AG04449 (cell line): ENCODE measurements at places on chromosomes 3 and 15.

DNA sequence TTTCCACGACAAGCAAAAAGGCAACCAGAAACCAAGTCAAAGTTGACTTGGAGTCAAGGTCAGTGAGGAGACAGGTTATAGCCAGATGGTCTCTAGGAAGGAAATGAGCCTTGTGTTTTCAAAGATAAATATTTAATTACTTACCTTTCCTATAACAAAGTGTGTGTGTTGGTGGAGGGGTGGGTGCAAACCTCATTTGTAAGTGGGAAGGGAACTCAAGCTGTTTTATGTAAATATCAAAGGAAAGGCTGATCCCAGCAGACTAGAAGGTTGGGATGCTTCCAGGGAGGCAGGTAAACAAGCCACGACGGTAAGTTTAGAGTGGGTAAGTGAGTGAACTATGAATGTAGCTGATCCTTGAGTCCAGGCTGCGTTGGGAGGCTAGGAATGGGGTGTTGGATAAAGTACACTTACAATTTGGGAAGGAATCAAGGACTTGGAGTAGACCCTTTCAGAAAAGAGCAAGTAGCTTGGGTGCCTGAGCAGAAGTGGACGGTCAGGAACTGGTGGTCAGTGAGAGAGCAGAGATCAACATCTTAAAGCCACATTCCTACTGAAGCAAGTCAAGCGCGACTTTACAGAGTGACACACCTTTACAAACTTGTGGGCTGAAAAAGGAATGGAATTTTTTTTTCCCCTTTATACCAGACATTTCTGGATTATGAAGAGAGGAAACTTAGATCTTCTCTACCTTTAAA lies 82.0 kb upstream of the TBL1XR1 start:
- no peak for DNase-seq

DNA sequence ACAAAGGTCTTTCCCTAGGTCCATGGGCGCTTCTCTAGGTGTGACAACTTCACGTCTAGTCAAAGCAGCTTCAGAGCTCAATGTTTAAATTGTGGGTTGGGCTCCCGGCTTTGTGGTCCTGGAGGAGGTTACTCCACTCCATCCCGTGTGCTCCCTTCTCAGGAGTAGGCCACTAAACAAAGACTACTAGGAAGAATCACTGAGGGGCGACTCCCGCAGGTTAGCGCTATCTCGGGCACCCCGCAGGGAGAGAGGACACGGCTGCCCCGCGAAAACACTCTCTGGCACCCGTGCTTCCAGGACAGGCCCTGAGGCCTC lies 500 bp downstream of the PARP6 start:
- DNase-seq = no peak

- no peak for DNase-seq
Measured at GRCh38 chr3:15578289-15578867, 23.0 kb downstream of the HACL1 start.

DNA sequence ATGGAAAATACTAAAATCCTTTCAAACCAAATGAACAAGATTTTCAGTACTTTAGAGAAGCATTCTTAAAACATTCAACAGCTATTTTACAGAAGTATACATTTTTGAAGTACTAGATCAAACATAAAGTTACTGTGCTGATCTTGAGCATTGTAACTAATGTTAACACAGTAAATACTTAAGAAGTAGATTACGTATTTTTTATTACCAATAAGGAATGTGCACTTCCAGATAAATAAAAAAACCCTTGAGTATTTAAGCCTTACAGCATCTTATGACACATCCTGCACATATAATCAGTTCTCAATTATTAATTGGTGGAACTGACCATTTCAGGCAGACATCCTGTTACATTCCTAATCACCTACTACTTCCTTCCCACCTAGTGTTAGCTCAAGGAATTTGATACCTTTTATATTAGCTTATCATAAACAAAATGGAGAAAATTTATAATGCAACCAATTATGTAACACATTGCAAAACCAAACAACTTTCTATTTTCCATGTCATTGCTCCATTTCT lies 32.8 kb downstream of the COPS2 start:
- no peak for DNase-seq

- DNase-seq = no peak
Measured at GRCh38 chr3:171347301-171348039, 112.7 kb downstream of the TNIK start.

- peak; percentile 44 for DNase-seq
Measured at GRCh38 chr15:39682366-39682765, 100.3 kb downstream of the FSIP1 start.

GRCh38 chr3:50162034-50162883 lies 7.1 kb downstream of the SEMA3F start:
- DNase-seq = no peak

DNA sequence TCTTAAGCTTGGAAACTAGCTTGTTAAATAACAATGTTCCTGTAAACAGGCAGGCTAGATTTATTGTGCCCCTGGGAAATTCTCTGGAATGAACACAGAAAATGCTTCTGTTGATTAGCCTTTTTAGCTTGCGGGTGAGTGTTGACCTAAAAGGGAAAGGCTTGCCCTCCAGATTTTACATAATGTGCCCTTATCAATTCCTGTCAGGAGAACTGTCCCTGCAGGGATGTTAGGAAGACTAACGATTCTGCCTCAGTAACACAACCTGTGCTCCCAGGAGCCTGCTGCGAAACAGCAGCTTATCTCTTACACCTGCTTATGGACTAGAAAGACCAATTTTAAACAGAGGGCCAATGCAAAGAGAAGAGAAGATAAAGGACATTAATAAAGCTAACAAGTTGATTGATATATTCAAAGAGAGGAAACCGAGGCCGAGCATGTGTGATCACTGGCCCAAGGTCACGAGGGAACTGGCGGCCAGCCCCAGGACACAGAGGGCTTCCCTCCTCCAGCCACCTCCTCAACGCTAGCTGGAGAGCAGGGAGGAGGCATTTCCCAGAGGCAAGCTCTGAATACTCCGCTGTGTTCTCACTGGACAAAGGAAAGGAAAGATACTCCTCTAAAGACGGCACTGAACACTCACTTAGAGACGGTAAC lies 48.4 kb upstream of the TJP1 start:
- no peak for DNase-seq

DNA sequence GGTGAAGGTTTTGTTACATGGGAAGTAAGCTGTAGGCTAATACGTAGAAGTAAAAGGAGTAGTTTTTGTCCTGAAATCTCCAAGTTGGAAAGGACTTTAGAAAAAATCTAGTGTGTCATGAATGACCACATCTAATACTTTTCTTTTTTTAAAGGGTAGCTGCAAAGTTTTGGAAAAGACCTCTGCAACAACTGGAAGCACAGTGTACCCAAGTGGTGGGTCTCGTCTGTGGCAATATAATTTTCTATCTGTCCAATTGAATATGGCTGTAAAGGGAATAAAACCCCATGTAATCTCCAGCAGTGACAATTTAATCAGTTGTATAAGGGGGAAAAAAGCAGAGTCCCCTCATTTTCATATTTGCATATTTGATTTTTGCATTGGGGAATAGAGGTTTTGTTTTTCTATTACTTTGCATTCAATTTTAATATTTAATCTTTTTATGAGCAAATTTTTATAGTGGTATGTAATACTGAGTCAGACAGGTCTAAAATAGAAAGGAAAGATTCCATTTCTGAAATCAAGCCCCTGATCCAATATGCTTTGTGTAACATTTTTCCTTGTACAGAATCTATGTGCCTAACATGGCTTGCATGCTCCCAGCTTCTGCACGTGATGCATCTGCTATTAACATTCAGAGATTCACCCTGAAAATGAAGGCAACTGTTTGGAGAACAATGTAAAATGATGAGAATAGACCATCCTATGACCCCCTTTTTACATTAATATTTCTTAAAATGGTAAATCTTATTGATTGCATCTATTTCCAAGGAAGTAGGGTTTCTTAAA lies 531.4 kb downstream of the ZIC1 start:
- no peak for DNase-seq

DNA sequence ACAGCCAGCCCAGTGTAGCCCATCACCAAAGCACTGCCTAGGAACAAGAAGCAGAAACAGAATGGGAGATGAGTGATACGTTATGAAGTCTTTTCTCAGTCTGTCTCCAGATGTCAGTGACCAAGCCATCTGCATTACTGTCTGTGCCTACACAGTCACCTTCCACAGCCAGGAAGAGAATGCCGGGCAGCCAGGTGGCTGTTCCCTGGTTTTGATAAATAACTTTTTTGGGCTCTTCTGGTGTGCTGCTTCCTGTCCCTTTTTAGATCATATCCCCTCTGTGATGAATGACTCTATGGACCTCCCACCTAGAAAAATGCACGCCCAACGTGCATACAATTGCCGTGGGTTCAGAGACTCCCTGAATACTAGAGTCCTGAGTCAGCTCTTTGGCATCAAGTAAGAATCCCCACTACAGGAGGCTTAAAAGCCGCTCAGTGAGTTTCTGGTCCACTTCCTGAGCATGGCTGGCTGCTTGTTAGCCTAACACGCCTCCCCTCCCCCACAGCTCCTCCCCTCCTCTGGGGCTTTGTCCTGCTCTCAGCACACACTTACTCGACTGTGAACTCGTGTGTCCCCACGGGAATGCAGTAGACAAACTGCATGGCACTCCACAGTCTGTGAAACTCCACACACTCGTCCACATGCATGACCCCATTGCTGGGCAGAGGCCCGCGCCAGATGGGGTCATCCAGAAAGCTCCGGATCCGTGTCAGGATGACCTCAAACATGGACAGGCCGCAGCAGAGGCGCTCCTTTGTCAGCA lies 34.7 kb downstream of the NIPA2 start:
- DNase-seq = peak; percentile 66

GRCh38 chr3:167876620-167877281 lies 141.2 kb downstream of the SERPINI1 start:
- DNase-seq = no peak

GRCh38 chr3:32202496-32202895 lies 36.0 kb upstream of the CMTM8 start:
- DNase-seq = no peak

GRCh38 chr15:72971766-72972165 lies 80.5 kb upstream of the NEO1 start:
- no peak for DNase-seq

DNA sequence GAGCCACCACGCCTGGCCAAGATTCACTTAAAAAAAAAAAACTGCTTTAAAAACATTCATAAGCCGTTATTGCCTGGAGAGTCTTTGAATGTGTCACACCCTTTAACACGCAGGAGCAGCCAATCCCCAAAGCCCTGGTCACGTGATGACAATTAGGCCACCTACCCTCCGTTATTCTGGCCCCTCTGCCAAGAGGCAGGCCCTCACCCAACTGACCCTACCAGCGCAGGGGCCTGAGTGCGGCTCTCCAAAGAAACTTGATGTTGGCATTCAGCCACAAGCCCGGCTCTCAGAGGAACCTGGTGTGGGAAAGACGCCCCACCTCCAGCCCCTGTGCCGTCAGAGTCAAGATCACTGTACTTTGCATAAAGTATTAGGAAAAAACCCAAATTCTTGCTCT lies 11.6 kb upstream of the MUC4 start:
- no peak for DNase-seq

DNA sequence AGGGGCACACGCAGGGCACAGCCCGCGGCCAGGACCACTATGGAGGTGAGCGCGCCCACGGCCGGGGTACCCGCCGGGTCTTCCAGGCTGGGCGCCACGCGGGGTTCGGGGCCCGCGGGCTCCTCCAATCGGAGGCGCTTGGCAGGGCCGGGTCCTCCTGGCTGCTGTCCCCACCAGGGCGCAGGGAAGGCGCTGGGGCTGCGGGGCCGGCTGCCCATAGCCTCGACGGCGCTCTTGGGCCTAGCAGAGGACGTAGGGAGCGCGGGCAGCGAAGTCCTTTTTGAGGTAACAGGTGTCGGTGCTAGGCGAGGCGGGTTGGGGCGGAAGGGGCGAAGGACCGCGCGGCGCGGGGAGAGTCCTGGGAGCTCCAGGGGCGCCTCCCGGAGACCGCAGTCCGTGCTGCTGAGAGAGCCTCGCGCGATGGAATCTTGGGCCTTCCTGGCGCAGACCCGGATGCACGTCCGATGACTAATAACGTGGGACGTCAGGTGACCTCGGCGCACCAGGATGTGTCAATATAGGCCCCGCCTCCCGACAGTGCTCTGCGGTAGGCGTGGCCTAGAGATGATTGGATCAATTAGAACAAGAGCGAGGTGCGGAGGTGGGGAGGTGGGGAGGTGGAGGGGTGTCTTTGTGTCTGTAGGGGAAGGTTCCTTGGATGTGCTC lies at the start of gene PRR23A:
PRR23A (minus strand) TSS at position 218 of the 666 bp plus-strand sequence; CDS start at position 218, 0 bp downstream.
- DNase-seq = no peak

- DNase-seq = no peak
Measured at GRCh38 chr3:6578526-6578925, 282.4 kb upstream of the GRM7 start.

DNA sequence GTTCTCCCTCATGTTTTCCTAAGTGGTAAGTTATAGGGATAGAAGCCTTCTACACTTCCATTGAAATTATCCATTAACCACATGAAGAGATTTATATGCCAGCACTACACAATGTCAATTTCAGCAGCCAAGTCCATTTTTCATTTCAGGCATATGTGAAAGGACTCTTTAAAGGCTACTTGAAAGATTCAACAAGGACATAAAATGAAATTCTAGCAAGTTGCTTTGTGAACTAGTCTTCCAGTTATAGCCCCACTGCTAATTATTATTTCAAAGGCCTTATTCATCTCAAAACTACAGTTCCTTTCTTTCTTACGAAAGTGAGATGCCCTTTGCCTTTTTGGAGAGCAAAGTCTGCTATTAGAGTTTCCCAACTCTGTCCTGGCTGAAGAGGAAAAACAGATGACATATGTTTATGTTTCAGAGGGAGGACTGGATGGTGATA lies 66.0 kb upstream of the SLC2A2 start:
- no peak for DNase-seq

DNA sequence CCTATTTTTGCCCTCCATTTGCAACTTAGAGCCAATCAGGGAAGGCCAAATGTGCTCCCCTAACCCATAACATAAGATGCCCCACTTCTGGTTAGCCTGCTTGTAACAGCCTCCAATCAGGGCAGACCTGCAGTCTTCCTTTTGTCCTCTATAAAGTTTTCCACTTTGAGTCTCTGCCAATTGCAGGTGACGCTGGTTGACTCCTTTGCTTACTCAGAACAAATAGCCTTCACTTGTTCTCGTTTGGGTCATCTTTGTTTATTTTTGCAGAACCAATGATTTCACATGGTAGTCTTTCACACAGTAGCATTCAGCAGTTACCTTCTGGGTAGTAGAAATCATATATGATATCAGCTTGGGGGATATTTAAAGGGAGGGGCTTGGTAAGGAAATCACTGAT lies 225.6 kb downstream of the MINAR1 start:
- DNase-seq = no peak

DNA sequence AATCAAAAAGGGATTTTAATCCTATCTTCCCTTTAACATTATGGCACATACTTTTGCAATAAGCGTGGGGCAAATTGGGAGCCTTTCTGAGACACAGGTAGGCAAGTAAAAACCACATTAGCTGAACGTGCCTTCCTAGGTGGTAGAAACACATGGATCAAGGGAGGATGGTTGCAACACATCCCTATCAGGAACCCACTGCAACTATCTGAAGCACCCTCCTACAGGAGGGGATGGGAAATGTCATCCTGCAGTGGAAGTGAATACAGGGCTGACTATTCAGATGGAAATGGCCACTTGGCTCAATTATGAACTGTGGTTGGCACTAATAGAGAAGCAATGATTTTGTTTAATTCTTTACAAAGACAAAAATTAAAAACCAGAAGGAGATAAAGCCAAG lies 826.3 kb downstream of the FHIT start:
- no peak for DNase-seq
